ENCODE measurements at places on chromosomes 2 and 18. TPM values are rescaled to one million over a fixed set of nuclear protein-coding genes. Genes with fewer than 3 reads are reported as not detected.

Gene SERPINB13
- not detected for total RNA-seq

Gene CDKL4
- 4.2 TPM for total RNA-seq

Gene CCDC102B
- 21.9 TPM for total RNA-seq

Gene CRYBA2
- total RNA-seq = not detected

Gene ANO7
- not detected for total RNA-seq

Gene RIT2
- total RNA-seq = not detected

Gene GPR55
- total RNA-seq = not detected

Gene GALR1
- total RNA-seq = not detected

Gene GALNT13
- total RNA-seq = under 0.01 TPM

Gene FAM117B
- total RNA-seq = 2.1 TPM

Gene EPG5
- total RNA-seq = 31.8 TPM

Gene PDE11A
- 1.0 TPM for total RNA-seq

Gene SOX11
- 18.3 TPM for total RNA-seq

Gene BBS5
- 8.4 TPM for total RNA-seq

Gene RAMP1
- 31.8 TPM for total RNA-seq

Gene NTSR2
- total RNA-seq = not detected

Gene SPDYA
- 1.0 TPM for total RNA-seq

Data from skeletal muscle tissue (tissue), 5 donors.